Panc1 (cell line): ENCODE measurements at places on chromosomes 11 and 22. TPM values are rescaled to one million over a fixed set of nuclear protein-coding genes. Genes with fewer than 3 reads are reported as not detected.

TPP1 gene
- total RNA-seq: 200 TPM

RIMBP3B gene
- total RNA-seq: 0.54 TPM

CHEK1 gene
- total RNA-seq: 71.6 TPM

CCDC157 gene
- total RNA-seq: 2.1 TPM

GRCh38 chr11:109048098-109048497 lies 373.9 kb upstream of the C11orf87 start:
- no peak overlapping the region for H3K4me3 ChIP-seq
- H3K4me1 ChIP-seq: no peaks in the 10 kb centered on the region
- H3K27me3 ChIP-seq: 0 out of 2 replicates have a peak, but pooled peaks cover 2% of the 10 kb centered on the region
- no peak for DNase-seq
- no peak overlapping the region for H3K27ac ChIP-seq

DNA sequence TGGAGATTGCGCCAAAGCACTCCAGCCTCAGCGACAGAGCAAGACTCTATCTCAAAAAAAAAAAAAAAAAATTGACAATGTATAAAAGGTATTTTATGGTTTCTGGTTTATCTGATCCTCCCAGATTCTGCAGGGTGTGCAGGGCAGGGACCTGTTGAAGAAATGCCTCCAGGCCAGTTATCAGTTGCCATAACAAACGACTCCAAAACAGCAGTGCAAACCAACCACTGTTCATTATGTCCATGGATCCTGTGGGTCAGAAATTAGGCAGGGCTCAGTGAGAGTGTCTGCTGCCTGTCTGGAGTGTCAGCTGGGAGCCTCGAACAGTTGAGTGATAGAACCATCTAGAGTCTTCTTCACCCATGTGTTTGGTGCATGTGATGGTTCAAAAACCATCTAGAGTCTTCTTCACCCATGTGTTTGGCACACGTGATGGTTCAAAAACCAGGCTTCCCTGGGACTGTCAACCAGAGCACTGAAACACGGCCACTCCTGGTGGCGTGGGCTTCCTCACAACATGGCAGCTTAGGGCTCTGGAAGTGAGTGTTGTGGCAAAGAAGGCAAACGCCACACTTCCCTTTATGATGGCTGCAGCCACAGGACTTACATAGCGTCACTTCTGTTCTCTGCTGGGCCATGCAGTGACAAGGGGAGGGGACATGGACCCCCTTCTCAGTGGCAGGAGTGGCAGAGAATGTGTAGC lies 115.1 kb upstream of the CRYBB3 start:
- H3K4me3 ChIP-seq: no peak overlapping the region
- H3K36me3 ChIP-seq: no peaks in the 10 kb centered on the region
- no peaks in the 10 kb centered on the region for H3K27me3 ChIP-seq
- H3K27ac ChIP-seq: no peak overlapping the region
- no peaks in the 10 kb centered on the region for H3K4me1 ChIP-seq

DNA sequence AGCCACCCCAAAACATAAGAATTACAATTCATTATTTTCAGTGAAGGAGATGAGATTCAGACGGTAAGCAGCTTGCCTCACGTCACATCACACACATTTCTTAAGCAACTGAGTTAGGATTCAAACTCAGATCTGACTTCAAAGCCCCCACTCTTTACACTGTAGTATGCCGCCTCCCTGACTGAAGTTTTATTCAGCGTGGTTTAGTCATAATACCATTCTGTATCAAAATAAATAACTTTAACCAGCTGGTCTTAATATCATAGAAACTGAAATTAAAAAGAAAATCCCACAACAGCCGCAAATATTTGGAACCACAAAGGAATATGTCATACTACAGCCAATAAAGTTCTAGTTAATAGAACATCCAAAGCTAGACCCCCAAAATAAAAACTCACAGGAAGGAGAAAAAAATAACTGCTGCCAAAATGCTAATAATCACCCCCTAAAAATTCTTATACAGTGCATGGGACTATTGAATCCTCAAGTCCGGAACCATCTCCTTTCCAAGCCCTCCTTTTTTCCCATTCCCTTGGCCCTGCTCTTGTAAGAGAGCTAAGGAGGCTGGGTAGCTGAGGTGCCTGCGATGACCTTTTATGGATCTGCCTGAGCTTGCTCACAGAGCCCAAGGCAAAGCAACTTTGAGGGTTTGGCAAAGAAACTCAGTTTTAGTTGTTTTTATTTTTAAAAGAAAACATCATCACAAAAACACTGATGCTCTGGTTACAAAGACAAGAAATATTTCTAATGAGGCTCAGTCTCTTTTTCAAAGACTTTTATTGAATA lies 334.5 kb downstream of the TTC28 start:
- H3K4me3 ChIP-seq: no peak overlapping the region
- DNase-seq: no peak
- H3K4me1 ChIP-seq: no peaks in the 10 kb centered on the region
- H3K27me3 ChIP-seq: no peaks in the 10 kb centered on the region
- H3K36me3 ChIP-seq: no peaks in the 10 kb centered on the region

DNA sequence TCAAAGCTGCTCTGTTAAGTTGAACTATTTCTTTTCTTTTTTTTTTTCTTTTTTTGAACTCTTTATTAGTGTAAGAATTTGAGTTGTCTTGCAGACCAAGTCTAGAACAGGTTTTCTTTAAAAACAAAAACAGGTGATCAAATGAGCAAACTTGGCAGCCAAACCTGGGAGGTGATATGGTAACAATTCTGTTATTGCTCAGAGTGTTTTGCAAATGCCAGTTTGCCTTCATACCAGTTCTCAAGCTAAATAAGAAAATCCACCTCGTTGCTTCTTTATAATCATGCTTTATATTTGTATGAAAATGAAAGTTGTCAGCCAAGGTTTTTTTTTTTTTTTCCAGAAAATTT lies 76.9 kb downstream of the DEPDC5 start:
- H3K27me3 ChIP-seq: no peaks in the 10 kb centered on the region
- H3K36me3 ChIP-seq: no peaks in the 10 kb centered on the region
- no peak overlapping the region for H3K4me3 ChIP-seq
- H3K27ac ChIP-seq: no peak overlapping the region

GRCh38 chr22:43346521-43346929 lies 3.4 kb upstream of the SCUBE1 start:
- H3K27ac ChIP-seq: no peak overlapping the region
- H3K36me3 ChIP-seq: no peaks in the 10 kb centered on the region
- no peaks in the 10 kb centered on the region for H3K4me1 ChIP-seq
- H3K4me3 ChIP-seq: no peak overlapping the region
- peak; percentile 5 for DNase-seq

DNA sequence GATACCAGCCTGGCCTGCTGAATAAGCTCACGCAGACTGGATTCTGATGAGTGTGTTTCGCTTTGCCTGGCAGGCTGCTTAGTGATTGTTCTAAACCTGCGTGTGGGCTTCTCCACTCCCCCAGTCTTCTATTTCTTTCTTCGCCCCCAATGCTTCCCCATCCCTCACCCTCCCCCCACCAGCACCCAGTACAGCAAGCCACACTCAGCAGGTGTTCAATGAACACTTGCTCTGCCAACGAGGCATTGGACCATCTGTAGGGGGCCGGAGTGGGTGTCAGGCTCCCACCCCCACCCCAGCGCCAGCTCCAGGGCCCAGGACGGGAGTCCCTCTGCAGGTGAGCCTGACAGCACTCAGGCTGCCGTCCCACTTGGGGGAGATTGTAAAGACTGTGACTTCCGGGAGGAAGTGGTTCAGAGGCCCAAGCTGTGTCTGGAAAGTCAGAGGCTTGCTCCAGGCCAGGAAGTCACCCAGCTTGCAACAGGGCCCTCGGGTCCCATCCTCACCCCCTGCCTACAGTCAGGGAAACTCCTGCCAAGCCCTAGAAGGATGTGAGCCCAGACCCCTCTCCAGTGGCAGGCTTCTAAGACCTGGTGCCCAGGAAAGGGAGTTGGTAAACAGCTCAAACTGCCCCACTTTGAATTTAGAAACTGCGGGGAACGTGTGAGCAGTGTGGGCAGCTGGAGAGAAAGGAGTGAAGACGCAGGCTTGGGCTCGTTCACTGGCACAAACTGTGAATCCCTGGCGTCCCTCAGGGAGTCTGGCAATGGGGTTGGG lies 66.3 kb upstream of the PRDM11 start:
- 0 out of 2 replicates have a peak, but pooled peaks cover 3% of the 10 kb centered on the region for H3K4me1 ChIP-seq
- H3K27ac ChIP-seq: no peak overlapping the region
- no peak overlapping the region for H3K4me3 ChIP-seq
- peaks cover 2% of the 10 kb centered on the region; the same call in 1 of the 2 replicates for H3K27me3 ChIP-seq

- no peak for DNase-seq
- H3K4me1 ChIP-seq: no peaks in the 10 kb centered on the region
- no peak overlapping the region for H3K27ac ChIP-seq
- H3K36me3 ChIP-seq: no peaks in the 10 kb centered on the region
- H3K4me3 ChIP-seq: no peak overlapping the region
- H3K27me3 ChIP-seq: peaks cover 5% of the 10 kb centered on the region; the same call in 1 of the 2 replicates
These were observed 55.3 kb downstream of the ETS1 start for GRCh38 chr11:128532016-128532571.

- H3K4me1 ChIP-seq: no peaks in the 10 kb centered on the region
- no peak for DNase-seq
- H3K4me3 ChIP-seq: no peak overlapping the region
These were observed 261.9 kb upstream of the LUZP2 start for GRCh38 chr11:24234822-24235508.

GRCh38 chr11:104051778-104052177 lies 15.3 kb downstream of the DDI1 start:
- H3K36me3 ChIP-seq: no peaks in the 10 kb centered on the region
- no peak overlapping the region for H3K27ac ChIP-seq
- no peaks in the 10 kb centered on the region for H3K4me1 ChIP-seq

GRCh38 chr11:125170001-125170509 lies 5.5 kb downstream of the PKNOX2 start:
- H3K27me3 ChIP-seq: peaks cover 13% of the 10 kb centered on the region
- H3K27ac ChIP-seq: no peak overlapping the region
- DNase-seq: no peak
- no peaks in the 10 kb centered on the region for H3K36me3 ChIP-seq
- no peak overlapping the region for H3K4me3 ChIP-seq

- no peaks in the 10 kb centered on the region for H3K36me3 ChIP-seq
- H3K27ac ChIP-seq: no peak overlapping the region
- no peak for DNase-seq
- H3K27me3 ChIP-seq: no peaks in the 10 kb centered on the region
- no peak overlapping the region for H3K4me3 ChIP-seq
- H3K4me1 ChIP-seq: no peaks in the 10 kb centered on the region
These were observed 189.5 kb downstream of the FAM76B start for GRCh38 chr11:95599959-95600586.

DNA sequence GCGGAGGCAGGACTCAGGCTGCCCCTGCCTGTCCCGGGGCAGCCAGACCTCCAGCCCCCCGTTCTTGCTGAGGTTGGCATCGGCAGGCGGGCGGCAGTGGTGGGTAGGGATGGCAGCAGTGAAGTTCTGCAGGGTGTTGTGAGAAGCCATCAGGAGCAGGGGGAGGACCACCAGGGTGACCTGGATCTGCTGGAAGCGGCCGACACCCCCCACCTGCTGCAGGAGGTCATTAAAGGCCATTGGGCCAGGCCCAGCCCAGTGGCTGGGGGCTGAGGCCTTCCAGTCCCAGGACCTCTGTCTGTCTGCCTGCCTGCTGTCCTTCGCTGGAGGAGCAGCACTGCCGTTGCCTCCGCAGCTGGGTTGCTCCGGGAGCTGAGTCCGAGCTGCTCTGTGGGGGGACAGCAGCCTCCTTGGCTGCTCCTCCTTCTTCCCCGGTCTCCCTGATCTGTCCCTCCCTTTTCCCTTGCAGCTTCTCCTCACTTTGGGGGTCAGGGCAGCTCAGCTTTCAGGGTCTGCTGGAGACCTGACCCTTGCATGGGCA lies at the start of gene SLC22A6:
SLC22A6 (minus strand) TSS at position 517 of the 541 bp plus-strand sequence; CDS start at position 240, 277 bp downstream.
- H3K27ac ChIP-seq: no peak within 1 kb of the TSS
- peaks cover 2% of the 10 kb centered on the region; the same call in 1 of the 2 replicates for H3K27me3 ChIP-seq
- DNase-seq: no peak
- no peak within 1 kb of the TSS for H3K4me3 ChIP-seq
- no peaks in the 10 kb centered on the region for H3K36me3 ChIP-seq
- H3K4me1 ChIP-seq: no peaks in the 10 kb centered on the region

- H3K4me1 ChIP-seq: peaks cover 4% of the 10 kb centered on the region; the same call in 1 of the 2 replicates
- no peaks in the 10 kb centered on the region for H3K27me3 ChIP-seq
- no peaks in the 10 kb centered on the region for H3K36me3 ChIP-seq
- DNase-seq: no peak
- no peak overlapping the region for H3K4me3 ChIP-seq
- H3K27ac ChIP-seq: no peak overlapping the region
These were observed 20.3 kb downstream of the ARFGAP2 start for GRCh38 chr11:47156333-47156732.

- no peak overlapping the region for H3K4me3 ChIP-seq
- H3K27me3 ChIP-seq: no peaks in the 10 kb centered on the region
- DNase-seq: no peak
- no peaks in the 10 kb centered on the region for H3K36me3 ChIP-seq
These were observed 232.5 kb downstream of the RAB38 start for GRCh38 chr11:87942786-87943185.

DNA sequence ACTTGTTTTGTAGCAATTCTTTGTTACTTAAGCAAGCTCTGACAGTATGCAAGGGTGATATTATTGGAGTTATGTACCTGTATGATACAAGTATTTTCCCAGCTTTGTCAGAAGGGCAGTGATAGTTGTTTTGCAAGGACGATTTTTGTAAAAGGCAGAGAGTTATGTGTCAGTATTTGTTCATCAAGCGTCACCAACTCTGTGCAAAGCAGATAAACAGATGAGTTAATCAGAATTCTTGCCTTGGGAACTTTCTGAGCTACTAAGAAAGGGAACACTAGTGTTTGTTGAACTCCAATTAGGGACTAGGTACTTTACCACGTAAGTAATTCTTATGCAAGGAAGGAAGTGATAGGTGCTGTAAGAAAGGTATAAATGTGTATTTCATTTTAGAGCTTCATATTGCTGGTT lies 1.4 kb downstream of the USP47 start:
- H3K4me3 ChIP-seq: peak overlapping the region; percentile 82
- H3K27ac ChIP-seq: peak overlapping the region; percentile 94
- no peaks in the 10 kb centered on the region for H3K27me3 ChIP-seq

DNA sequence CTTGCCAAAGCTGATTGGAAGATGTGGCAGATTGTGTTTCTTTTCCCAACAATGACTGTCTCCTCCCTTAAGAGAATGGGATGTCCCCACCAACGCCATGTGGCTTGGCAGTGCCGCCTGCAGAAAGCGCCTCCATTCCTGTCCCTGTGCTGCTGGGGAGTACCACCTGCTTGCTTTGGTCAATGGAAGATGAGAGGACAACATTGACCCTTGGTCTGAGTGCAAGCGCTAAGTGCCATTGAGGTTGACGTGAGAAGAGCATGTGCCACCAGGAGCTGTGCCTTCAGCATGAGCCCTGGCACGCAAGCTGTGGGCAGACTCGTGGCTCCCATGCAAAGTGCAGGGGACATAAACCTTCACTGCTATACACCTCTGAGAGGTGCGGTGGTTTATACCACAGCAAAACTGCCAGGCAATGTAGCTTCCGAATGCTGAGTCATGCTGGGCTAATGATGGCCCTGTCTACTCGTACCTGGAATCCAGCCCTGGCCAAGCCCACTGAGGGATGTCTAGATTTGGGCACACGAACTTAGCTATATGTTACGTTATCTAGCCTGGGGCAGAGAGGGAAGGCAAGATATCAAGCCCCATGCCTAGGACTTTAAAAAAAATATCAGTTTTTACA lies 41.9 kb downstream of the MYEOV start:
- H3K36me3 ChIP-seq: no peaks in the 10 kb centered on the region
- H3K4me3 ChIP-seq: no peak overlapping the region
- H3K4me1 ChIP-seq: peaks cover 40% of the 10 kb centered on the region

GRCh38 chr11:9527481-9528135 lies 45.9 kb upstream of the WEE1 start:
- no peak overlapping the region for H3K4me3 ChIP-seq
- DNase-seq: no peak
- H3K27ac ChIP-seq: peak overlapping the region; percentile 32
- no peaks in the 10 kb centered on the region for H3K27me3 ChIP-seq
- no peaks in the 10 kb centered on the region; the same call in 1 of the 2 replicates for H3K36me3 ChIP-seq
